Activated T-helper 1 cell treated with anti-CD3 and anti-CD28 coated beads, Interleukin-2, amount 50 U/mL, for 16 hours (primary cell): ENCODE measurements at places on chromosomes 4 and X.

DNA sequence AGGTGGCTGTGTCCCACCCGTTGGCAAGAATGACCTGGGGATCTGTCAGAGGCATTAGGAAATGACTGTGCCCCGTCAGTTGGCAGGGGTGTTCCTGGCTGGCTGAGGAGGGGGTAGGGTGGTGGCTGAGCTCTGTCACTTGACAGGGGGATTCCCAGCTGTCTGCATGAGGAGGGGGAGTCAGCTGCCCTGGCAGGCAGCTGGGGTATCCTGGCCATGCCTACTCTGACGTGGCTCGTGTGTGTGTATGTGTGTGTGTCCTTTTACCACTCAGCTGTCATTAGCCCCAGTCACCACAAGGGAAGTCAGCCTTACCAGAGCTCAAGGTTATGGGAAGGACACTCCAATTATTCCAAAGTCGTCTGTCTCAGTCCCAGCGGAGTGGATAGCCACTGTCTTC, 93.2 kb downstream of the EFNB1 start:
- no peak for DNase-seq

DNA sequence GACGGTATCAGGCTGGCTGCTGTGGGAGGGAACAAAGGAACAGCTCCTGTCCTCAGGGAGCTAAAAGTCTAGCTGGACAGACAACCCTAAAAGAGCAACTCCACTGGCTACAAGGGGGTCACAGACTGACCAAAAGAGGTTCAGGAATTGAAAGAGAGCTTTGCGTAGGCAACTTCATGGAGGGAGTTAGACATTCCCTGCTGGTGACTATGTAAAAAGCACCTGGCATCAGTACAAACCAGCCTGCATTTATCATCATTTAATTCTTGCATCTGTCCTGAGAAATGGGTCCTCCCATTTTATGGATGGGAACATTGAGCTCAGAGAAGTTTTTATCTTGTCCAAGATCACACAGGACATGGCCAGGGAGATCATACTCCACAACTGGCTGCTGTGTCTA, 1.4 kb upstream of the LGI2 start:
- DNase-seq: no peak

DNA sequence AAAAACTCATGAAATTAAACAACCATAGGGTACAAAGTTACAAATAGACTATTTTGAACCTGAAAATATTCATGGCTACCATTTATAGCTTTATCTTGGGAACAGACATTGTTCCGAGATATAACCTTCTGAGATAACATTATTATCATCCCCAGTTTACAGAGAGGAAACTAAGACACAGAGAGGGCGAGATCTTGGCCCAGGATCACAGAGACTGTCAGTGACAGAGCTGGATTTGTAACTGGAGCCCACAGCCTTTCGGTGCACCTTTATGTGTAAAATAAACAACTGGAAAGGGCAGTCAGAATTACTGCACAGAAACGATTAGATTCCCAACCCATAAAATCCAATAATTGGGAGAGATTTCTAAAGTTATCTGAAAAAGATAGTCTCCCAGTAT, 28.4 kb downstream of the KLF3 start:
- DNase-seq: no peak

DNA sequence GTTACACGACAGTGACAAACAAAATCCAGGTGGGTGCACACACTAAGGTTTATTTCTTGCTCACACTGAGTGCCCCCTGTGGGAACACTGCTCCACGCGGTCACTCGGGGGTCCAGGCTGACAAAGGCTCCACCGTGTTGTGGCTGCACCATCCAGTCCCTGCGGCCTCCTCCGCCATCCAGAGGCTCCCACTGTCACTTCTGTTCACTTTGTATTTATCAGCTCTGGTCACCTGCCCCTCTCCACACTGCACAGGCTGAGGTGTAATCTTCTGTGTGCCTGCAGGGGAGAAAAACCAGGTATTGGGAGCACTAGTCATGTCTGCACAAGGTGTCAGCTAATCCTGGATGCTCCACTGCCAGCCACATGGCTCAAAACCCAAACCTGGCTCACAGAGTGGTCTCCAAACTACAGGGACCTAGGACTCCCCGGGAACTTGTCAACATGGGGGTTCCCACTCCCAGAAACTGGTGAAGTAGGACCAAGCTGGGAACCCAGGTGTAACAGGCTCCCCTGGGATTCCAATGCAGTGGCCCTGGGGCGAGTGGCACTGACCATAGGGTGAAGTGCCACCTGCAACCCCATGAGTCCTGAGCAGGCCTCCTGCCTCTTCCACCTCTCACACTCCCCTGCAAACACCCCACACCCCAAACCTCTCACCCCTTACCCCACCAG, 25.5 kb downstream of the HMX1 start:
- no peak for DNase-seq

DNA sequence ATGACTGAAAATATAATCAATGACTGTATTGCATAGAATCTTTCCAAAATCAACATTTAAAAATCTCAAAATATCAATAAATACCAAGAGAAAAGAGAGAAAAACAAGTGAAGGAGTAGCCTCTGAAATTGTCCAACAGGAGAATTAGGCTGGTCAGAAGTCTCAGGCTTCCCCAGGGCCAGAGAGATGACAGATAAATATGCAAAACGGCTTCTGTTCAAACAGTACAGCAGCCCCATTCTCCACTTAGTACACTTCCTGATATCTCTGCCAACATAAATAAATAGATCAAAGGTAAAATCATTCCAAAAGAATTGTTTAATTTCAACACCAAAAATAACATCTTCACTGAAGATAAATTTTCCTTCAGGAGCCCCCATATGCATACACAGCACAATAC, 204.7 kb upstream of the GABRA2 start:
- no peak for DNase-seq

- DNase-seq: no peak
Measured at GRCh38 chr4:75800972-75801371, 76.6 kb downstream of the USO1 start.

DNA sequence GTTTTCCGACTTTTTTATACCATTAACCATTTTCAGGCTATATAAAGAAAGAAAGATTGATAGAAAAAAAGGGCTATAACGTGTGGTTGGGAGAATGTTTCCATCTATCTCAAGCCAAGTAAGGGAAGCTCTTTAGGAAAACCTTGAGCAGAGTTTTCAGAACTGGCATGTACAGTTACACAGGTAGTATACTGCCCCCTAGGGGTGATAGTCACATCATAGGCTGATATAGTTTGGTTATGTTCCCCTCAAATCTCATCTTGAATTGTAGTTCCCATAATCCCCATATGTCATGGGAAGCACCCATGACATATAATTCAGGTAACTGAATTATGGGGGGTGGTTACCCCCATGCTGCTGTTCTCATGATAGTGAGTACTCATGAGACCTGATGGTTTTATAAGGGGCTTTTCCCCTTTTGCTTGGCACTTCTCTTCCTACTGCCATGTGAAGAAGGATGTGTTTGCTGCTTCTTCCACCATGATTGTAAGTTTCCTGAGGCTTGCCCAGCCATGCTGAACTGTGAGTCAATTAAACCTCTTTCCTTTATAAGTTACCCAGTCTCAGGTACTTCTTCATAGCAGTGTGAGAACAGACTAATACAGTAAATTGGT, 186.8 kb downstream of the TMA16 start:
- no peak for DNase-seq

DNA sequence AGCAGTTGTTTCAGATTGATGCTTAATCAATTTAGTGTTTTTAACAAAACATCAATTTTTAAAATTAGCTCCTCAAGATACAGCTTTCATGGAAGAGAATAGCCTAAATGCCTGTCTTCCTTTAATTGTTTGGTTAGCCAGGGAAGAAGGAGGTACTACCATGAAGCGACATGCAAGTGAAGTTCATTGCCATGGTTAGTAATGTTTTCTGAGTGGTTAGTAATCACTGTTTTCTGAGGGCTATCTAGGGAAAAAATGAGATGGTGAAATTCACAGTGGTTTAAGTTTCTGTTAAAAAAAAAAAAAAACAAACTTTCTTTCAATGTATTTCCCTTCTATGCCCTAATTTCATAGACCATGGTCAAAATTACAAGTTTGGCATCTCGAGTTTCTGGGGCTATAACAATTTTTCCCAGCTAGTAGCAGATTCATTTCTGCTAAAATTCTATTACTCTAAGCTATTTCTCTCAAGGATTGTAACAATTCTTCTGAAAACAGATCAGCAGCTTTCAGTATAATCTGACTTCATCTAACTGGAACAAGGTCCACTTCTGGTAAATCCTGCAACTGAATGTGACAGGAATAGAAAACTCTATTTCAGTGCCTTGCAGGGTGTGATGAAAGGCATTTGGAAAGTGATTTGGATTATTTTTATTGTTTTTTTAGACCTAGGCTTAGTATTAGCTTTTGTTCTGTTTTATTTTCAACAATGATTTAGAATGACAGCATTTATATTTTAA, 157.0 kb downstream of the PCDH18 start:
- DNase-seq: no peak

GRCh38 chr4:99594818-99595217, 20.2 kb downstream of the MTTP start:
- no peak for DNase-seq

DNA sequence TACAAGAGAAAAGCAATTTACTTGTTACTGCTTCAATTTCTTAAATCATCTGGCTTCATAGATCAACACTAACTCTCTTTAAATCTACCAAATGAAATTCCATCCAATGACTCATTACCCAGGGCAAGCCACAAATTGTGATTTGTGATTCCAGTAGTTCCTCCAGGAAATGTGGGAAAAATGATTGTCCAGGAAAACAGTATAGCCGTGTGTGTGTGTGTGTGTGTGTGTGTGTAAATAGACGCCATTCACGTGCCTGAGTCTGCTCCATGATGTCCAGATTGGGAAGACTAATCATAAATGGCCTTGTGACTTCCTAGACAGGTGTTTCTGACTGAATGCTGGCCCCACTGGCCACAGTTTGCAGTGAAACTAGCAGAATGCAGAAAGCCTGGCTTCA, 121.3 kb downstream of the HS6ST2 start:
- no peak for DNase-seq

GRCh38 chr4:17168571-17168970, 270.1 kb upstream of the LDB2 start:
- no peak for DNase-seq

DNA sequence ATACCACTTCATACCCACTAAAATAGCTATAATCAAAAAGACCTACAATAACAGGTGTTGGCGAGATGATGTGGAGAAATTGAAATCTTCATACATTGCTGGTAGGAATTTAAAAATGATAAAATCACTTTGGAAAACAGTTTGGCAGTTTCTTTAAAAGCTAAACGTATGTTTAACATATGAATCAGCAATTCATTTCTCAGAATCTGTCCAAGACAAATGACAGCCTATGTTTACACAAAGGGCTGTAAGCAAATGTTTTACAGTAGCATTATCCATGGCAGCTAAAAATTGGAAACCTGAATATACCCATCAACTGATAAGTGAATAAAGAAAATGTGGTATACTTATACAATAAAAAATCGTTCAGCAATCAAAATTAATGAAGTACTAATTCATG, 33.0 kb upstream of the ABCG2 start:
- no peak for DNase-seq

GRCh38 chrX:7024850-7025249, 122.7 kb upstream of the STS start:
- no peak for DNase-seq
